Right lobe of liver (tissue), 6 donors: ENCODE measurements at places on chromosomes 6 and 20. TPM values are rescaled to one million over a fixed set of nuclear protein-coding genes. Genes with fewer than 3 reads are reported as not detected.

DNA sequence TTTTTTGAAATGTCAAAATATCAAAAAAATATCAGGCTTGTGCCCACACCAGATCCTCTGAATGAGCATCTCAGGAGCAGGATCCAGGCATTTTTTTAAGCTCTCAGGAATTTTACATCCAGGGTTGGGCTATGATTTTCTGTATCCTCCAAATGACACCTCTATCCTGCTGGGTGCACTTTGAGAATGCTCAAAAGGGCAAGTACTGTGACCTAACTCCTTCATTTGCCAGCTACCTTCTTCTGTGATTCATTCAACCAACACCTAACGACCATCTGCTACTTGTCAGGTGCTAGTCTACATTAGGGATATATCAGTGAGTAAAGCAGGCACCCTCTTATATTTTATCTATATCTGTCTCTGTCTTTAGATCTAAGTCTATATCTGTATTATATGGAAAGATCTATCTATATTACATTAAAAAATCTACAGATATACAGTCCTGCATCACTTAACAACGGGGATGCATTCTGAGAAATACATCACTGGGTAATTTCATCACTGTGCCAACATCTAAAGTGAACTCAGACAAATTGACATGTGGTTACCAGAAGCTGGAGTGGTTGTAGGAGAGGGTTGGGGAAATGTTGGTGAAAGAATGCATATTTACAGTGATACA is 131.6 kb downstream of the KIF16B start:
- no peak for DNase-seq

DNA sequence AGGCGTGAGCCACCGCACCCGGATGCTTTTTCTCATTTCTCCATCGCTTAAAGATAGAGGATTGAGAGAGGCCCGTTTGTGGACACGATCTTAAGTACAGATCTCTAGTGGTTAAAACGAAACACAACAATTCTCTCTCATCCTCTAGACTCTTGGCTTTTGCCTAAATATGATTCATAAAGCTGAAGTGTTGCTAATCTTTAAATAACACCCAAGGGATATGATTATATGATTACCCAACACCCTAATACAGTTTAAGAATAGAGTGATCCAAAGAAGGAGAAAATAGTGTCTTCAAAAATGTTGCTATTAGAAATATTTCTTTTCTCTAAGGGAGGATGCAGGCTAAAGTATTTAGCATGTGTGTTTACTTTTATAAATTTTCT is 50.4 kb downstream of the MTHFD1L start:
- DNase-seq = no peak

DNA sequence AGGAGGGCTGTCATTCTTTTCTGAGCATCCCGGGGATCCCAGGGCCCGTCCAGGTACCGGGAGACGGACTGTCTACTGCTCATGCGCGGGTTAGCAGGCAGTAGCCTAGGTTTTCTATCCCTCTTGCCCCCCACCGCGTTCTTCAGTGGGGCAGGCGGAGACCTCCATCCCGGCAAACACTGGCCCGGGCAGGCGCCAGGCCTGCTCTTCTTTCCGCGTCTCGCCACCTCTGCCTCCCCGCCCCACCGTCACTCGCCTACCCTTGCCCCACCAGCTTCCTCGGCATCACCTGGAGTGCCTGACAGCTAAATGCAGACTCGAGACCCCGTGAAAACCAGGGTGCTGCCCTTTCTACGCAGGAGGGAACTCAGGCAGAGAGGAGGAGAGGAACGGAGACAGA is 1937.7 kb upstream of the DEFB115 start:
- DNase-seq = no peak

DNA sequence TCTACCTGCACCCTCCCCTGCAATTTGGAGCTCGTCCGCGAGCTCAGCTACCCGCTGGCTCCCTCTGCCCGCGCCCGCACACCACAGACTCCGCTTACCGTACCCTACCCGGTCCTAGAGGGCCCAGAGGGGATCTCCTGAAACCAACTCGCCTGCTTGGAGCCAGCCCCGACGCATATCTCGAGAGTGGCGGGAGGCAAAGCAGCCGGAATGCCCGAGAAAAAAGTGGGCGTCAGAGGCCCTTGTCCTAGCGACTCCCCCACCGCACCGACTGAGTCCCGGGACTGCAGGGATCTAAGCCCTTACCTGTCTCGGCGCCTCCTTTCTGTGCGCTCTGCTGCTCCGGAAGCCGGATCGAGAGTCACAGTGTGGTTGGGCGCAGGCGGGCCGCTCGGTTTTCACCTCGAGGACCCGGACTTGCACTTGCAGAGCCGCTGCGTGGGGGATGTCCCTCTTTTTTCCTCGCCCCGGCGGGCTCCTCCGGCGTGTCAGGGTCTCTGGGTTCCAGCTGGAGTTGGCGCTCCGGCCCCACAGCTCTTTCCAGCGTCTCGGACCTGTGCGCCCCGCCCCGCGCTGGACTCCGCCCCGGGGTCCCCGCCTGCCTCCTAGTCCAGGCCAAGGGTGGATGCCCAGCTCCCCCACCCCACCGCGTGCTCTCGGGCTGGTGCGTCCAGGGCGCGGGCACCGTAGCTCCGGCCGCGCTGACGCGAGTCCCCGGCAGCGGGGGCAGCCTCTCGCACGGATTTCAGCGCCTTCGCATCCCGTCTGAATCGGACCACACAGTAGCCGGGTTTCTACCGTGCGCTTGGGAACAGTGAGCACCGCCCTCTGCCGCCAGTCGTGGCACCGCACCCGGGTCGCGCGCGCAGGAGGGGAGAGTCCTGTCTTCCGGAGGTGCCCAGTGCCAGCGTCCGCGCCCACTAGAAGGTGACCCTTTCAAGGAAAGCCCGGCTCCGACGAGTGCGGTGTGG is at the start of gene PROKR2:
PROKR2 (minus strand) TSS at position 767 of the 971 bp plus-strand sequence. CDS start 2,585 bp downstream, outside the sequence.
- DNase-seq = no peak

DNA sequence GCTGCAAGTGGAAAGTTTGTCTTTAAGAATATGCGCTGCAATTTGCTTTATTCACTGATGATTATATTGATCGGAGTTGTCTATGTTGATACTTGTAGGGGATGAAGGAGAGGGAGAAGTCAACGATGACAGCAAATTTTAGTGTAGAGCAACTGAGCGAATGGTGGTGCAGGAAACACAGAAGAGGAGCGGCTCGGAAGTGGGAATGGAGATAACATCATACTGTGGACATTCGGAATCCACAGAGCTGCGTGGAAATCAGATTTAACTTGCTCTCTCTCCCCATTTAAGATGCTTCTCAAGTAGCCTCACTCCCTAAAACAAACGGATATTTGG is 722 bp upstream of the TMEM14B start:
- DNase-seq = no peak

DNA sequence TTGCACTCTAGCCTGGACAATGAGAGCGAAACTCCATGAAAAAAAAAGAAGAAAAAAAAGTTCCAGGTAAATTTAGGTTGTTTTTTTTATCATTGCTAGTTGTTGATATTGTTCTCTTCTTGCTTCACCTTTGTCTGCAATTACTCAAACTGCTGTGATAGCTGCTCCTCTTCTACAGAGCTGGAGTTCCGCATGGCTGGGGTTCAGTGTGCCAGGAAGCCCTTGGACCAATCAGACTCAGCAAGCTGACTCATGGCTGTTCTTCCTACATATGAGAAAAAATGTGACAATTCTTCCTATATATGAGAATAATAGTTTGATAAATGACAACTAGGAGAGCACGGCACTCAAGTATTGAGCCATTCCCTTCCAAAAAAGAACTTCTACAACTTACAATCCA is 28.4 kb downstream of the DPPA5 start:
- DNase-seq = no peak

- DNase-seq = no peak
Observed at GRCh38 chr6:38591439-38591838, 48.3 kb downstream of the BTBD9 start.

GRCh38 chr6:17144016-17144415 is 42.2 kb downstream of the STMND1 start:
- DNase-seq = no peak

GRCh38 chr6:112037783-112038216 is 16.1 kb upstream of the CCN6 start:
- no peak for DNase-seq

DNA sequence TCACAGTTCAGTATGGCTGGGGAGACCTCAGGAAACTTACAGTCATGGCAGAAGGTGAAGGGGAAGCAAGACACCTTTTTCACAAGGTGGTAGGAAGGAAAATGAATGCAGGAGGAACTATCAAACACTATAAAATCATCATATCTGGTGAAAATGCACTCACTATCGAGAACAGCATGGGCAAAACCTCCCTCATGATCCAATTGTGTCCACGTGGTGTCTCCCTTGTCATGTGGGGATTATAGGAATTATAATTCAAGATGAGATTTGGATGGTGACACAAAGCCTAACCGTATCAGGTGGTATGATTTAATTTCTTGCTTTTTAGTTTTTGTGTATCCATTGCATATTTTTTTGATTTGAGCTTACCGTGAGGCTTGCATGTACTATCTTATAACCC is 133.2 kb upstream of the SYNCRIP start:
- DNase-seq = no peak

The CLPSL1 gene
- not detected for total RNA-seq

The KIAA1755 gene
- total RNA-seq = 1.4 TPM

The OR5V1 gene
- not detected for total RNA-seq

GRCh38 chr20:51635680-51636079 is 93.2 kb upstream of the NFATC2 start:
- DNase-seq = no peak

- DNase-seq = no peak
Observed at GRCh38 chr20:55342822-55343221, 662.5 kb downstream of the CBLN4 start.

The BEND6 gene
- not detected for total RNA-seq

The ZNF831 gene
- total RNA-seq = 0.07 TPM

DNA sequence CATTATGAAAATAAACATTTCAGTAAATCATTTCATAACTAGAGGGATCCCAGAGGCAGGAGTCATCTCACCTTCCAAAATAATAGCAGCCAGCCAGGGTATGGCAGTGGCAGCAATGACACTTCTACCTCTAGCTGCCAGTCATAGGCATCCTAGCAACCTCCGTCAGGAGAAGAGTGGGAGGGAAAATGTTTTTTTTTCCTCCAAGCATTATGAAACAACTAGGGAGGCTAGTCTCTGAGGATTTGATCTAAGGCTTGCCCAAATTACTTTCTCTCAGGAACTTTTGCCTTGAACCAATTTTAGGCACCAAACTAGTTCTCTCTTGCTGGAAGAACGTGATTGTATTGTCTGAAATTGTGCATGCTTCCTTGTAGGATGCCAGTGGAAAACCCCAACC is 208.7 kb upstream of the PREP start:
- DNase-seq = no peak

- no peak for DNase-seq
Observed at GRCh38 chr20:57438552-57438951, 47.4 kb downstream of the RBM38 start.

DNA sequence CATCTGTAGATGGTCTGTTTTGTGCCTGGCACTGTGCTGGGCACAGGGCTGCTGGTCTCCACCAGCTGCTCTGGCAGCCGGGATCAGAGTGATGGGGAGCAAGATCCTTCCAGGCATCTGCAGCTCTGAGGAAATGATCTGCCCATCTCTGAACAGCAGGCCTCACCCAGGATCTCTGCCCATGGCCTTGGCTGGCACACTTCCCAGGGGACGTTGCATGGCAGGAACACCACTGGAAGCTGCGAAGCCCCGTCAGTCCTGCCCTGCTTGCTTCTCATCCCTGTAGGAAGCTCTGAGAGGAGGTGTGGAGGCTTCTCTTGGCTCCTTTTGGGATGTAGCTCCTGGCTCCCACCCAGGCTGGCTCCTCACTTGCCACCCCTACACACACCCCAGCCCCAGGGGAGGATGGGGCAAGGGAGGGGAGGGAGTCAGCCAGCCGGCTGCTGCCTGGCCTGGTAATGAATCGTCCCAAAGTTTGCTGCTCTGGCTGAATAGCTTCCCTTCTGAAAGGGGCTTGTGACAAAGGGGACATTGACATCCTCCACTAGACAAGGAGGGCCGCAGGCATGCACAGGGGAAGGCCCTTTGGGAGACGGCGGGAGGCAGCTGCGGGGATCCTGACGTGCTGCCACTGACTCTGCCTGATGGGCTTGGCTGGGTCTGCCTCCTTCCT is 108.9 kb downstream of the VEGFA start:
- peak; percentile 61 for DNase-seq

The DLL1 gene
- total RNA-seq = 2.0 TPM

- DNase-seq = no peak
Observed at GRCh38 chr6:154868143-154868594, 126.9 kb upstream of the TIAM2 start.

GRCh38 chr20:12660918-12661317 is 347.9 kb upstream of the SPTLC3 start:
- no peak for DNase-seq
